CD8-positive, alpha-beta memory T cell (primary cell): ENCODE measurements at places on chromosomes 2 and 18.

GRCh38 chr2:98936353-98937351 lies 627 bp upstream of the CRACDL start:
- DNase-seq, result no peak

GRCh38 chr2:179124282-179124681 lies 74.3 kb upstream of the CCDC141 start:
- DNase-seq, result no peak

- DNase-seq, result no peak
Measured at GRCh38 chr2:14720739-14721138, 88.2 kb downstream of the LRATD1 start.

DNA sequence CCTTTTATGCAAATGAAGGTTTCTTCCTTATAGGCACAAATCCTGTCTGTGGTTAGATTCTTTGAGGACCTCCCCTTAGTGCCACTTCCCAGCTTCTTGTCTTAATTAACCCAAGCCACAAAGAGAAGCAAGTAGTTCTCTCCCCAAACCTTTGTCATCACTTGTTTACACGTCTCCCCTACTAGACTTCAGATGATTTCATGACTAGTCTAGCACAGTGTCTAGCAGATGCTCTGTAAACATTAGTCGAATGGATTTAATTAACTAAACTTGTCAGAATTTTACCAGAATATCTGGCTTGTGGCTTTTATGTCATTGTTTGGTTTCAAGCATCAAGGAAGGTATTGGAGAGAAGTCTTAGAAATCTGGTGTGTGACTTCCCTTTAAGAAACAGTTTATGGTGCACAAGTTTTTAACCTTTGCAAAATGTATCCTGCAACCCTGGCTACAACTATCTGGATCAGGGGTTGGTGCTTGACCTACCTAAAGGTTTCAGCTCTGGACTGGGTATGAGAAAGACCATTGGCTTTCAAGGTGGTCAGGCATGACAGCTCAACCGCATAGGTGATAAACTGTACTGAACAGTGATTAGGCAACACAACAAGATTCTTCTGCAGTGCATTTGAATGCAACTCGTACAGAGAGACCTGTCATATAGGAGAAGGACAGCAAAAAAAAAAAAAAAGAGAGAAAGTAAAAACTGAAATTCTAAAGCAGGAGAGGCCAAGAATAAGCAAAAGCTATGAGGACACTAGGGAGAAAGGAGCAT lies 93.2 kb upstream of the CCDC150 start:
- no peak for DNase-seq

- DNase-seq, result peak; percentile 71
Measured at GRCh38 chr18:23498877-23499276, 4.4 kb upstream of the RMC1 start.

DNA sequence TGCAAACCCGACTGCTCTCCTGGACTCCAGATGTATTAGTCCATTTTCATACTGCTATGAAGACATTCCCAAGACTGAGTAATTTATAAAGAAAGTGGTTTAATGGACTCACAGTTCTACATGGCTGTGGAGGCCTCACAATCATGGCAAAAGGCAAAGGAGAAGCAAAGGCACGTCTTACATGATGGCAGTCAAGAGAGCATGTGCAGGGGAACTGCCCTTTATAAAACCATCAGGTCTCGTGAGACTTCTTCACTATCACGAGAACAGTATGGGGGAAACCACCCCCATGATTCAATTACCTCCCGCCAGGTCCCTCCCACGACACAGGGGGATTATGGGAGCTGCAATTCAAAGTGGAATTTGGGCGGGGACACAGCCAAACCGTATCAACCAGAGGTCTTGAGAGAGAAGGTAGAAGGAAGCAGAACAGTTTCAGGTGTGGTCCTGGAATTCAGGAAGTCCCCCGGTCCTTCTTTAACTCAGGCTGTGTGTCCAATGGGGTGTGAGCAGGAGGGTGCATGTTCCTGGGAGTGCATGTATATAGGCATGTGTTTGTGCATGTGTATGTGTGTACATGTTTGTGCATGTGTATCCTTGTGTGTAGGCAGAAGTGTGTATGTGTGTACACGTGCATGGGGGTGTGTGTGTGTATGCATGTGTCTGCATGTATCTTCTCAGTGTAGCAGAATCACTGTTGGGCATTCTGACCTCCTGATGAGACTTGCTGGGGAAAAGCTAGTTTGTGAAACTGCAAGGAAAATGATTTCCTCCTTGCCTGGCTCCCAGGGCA lies 46.2 kb downstream of the GREB1 start:
- no peak for DNase-seq

DNA sequence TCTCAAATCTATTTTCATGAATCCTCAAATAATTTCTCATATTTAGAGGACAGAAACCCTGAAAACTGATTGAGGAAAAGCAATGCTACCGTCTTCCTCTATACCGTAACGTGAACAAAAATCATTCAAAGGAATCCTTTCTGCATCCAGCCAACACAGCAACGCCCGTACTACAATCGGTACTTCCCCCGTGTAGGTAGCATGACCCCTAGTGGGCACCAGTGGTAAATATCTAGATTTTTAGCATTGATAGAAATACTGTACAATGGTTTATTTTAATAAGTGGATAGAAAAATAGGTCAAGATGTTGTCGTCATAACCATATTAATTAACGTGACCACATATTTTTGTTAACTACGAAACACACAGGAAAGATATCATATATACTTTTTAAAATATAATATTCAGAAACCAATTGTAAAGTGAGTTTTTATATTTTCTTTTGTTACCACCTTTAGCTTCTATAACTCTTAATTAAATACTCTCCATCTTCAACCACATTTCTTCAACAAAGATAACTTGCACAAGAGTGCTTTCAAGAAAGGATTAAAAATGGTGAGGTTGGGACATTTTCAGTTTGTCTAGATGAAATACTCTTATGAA lies 194.1 kb downstream of the SS18 start:
- DNase-seq, result no peak

DNA sequence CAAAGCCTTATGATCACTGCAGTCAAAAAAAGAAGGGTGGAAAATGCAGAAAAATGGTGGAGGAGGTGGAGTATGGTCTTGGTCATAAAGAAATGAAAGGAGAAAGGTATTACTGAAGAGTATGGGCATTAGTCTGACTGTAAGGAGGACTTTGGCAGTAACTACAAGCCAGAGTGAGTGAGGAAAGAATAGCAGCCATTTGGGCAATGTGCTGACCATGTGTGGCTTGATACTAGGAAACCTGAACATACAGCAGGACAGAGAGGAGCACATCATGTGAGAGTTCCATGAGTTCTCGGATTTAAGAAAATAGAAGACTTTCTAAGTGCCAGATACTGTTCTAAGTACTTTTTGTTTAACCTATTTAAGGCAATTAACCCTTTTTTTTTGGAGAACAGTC lies 8.5 kb downstream of the DTNA start:
- no peak for DNase-seq

- no peak for DNase-seq
Measured at GRCh38 chr2:111903930-111904439, 5.6 kb downstream of the MERTK start.

DNA sequence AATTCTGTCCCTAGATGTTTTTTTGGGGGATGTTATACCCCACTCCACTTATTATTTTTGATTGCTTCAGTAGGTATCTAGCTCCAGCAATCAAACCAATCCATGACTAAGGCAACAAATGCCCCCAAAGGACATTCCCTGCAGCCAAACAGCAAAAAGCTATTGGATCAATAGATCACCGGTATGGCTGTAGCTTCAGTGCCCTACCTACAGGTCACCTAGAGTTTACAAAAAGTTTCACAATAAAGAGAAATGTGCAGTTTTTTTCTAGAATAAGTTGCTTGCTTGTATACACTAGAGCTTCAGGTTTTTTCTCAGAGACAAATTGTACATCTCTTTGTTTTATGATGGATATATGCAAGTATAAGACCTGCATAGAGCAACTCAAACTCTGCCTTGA lies 27.7 kb downstream of the PDE11A start:
- no peak for DNase-seq

DNA sequence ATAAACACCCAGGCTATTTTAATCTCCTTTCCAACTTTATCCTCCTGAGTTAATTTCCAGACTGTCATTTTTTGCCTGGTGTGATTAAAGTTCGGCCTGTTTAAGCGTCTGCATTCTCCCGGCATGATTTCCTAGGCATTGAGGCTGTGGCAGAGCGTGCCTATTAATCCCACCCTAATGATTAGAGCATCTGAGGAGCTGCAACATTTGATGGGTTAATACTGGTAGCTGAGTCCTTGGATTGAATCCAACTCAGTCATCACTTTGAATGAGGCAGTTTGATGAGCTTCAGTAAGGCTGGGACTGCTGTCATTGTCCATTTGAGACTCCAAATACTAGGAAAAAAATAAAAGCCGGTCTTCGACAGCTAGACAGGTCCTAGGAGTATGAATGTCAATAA lies 882.5 kb downstream of the SLC4A3 start:
- DNase-seq, result no peak

GRCh38 chr2:169980001-169980400 lies 152.7 kb downstream of the UBR3 start:
- no peak for DNase-seq

DNA sequence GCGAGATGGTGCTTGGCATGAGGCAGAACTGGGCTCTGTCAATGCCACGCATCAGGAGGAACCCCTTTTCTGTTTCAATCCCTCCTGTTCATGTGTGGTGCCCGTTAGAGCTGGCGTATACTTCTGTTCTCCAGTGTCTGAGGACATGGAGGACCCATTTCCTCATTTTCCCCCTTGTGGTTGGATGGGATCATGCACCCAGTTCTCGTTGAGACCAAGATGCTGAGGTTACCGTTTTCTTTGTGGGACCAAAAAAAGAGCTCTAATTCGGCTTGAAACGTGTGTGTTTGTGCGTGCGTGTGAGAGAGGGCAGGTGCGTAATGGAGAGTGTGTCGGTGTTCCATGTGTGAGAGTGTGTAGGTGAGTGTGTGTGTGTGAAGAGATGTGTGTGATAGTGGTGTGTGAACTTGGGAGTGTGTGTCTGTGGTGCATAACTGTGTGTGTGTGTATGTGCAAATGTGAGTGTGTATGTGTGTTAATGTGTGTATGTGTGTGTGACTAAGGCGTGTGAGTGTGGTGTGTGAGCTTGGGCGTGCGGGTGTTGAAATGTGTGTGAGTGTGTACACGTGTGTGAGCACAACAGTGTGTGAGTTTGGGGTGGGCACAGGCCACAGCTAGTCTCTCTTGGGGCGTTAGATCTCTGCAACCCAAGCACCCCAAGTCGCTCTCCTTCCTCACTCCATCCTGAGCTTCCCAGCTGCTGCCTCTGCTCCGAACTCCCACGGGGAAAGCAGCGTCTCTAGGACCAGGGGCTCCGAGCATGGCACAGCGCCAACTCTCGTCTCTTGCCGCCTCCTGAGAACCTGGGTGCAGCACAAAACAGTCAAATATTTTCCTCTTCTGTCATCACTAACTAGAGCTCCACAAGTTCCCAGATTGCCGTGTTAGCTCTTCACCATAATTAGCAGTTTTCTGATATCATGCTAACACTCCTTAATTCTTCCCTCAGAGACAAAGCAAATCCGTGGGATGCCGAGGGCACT lies 75.8 kb downstream of the LONRF2 start:
- no peak for DNase-seq

DNA sequence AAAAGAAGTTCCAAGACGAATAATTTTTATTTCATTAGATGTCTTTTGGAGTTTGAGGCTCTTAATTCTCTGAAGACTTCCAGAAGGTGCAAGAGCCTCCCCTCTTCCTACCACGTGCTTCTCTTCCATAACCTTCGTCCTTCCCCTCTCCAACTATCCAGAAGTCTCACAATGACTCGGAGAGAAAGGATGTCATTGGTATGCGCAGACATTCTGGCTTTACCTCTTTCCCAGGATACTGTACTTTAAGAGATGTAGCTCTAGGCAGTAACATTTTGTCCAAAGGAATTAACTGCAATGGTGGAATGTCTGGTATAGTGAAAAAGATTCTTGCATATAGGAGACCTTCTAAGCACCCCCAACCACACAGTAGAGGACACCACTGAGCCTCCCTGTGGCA lies 249.0 kb upstream of the OSR1 start:
- no peak for DNase-seq

DNA sequence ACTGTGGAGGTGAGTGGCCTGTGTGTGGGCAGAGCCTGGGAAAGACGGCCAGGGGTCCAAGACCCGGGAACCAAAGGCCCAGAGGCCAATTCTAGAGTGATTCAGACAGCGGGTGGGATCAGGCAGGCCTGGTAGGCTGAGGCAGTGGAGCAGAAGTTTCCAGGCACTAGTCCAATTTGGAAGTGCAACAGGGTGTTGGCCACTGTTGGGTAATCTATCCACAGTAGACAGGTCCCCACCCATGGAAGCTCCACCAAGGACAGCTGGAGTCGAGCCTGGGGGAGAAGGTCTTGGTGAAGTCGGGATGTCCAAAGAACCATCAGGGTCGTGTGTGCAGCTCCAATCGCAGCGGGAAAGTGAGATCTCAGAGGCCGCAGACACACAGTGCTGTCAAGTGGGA lies 125.8 kb upstream of the COPS8 start:
- DNase-seq, result no peak

- DNase-seq, result no peak
Measured at GRCh38 chr2:72920318-72921087, 3.2 kb downstream of the EMX1 start.

GRCh38 chr2:1674766-1675397 lies 69.4 kb downstream of the PXDN start:
- DNase-seq, result no peak

- no peak for DNase-seq
Measured at GRCh38 chr2:100832885-100833284, 12.9 kb downstream of the NPAS2 start.

DNA sequence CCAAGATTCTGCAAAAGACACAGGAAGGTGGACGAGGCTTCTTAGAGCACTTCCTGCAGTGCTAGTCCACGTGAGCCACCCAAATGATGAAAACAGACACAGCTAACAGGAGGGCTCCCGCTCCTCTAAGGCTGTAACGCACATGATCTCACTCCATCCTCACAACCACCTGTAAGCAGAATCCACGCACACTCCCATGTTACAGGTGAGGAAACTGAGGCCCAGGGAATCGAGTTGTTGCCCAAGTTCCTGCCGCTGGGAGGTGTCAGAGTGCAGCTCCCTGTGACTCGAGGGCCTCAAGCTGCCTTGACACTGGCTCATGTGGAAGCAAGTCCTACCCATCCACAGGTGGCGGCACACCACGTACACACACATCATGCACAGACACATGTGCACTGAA lies 4.4 kb downstream of the DNMT3A start:
- DNase-seq, result no peak

DNA sequence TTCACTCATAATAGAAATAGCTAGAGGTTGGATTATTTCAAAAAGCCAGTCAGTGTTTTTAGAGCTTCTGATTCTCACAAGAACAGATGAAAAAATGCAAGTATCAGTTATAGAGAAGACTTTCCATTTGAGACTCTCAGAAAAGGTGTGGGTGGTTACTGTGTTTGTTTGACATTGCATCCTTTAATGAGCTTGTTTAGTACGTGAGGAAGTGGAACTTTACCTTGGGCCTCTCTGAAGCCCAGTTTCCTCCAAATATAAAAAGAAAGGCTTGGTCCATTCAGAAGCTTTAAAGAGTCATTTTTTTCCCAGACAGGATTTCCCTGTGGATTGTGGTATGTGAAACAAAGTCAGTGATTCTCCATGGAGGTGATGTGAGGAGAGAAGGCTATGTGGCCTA lies 89.9 kb upstream of the RANBP2 start:
- DNase-seq, result no peak
